ENCODE measurements at places on chromosomes 6 and 20. TPM values are rescaled to one million over a fixed set of nuclear protein-coding genes. Genes with fewer than 3 reads are reported as not detected.

GRCh38 chr6:113680301-113680700 lies 176.8 kb upstream of the MARCKS start:
- no peak for DNase-seq

Gene CCN5
- 0.06 TPM for polyA plus RNA-seq

Gene FOXA2
- polyA plus RNA-seq, result 0.16 TPM

DNA sequence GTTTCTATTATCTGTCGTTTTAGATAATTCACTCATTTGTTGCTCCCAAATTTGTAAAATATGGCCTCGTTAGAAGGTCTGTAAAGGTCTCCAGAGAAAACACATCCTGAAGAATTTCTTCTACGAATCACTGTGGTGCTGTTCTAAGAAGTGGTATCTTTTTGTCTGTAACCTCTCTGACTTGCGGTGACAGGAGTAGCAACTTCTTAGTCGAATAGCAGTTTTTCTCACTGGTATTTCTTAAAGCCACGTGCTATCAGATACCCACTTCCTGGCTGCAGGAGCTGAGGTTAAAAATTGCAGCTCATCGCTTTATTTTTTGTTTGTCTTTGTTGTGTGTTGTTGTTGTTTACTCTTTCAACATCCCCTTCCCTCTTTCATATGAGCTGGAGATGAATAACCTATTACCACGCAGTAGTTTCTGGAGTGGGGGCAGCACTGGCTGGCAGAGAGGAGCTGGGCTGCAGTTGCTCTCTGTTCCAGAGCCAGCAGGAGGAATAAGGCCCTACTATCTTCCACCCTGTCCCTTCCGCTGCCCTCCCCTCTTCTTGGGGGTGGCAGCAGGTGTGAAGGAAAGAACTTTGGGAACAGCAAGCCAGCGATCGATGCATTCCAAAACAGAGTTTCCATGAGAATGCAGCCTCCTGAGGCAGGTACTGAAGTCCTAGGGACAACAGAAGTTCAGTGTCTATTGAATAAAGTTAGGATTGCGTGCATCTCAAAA lies 64.7 kb downstream of the C6orf118 start:
- DNase-seq, result no peak

- no peak for DNase-seq
Observed at GRCh38 chr20:41865938-41866337, 247.8 kb upstream of the CHD6 start.

DNA sequence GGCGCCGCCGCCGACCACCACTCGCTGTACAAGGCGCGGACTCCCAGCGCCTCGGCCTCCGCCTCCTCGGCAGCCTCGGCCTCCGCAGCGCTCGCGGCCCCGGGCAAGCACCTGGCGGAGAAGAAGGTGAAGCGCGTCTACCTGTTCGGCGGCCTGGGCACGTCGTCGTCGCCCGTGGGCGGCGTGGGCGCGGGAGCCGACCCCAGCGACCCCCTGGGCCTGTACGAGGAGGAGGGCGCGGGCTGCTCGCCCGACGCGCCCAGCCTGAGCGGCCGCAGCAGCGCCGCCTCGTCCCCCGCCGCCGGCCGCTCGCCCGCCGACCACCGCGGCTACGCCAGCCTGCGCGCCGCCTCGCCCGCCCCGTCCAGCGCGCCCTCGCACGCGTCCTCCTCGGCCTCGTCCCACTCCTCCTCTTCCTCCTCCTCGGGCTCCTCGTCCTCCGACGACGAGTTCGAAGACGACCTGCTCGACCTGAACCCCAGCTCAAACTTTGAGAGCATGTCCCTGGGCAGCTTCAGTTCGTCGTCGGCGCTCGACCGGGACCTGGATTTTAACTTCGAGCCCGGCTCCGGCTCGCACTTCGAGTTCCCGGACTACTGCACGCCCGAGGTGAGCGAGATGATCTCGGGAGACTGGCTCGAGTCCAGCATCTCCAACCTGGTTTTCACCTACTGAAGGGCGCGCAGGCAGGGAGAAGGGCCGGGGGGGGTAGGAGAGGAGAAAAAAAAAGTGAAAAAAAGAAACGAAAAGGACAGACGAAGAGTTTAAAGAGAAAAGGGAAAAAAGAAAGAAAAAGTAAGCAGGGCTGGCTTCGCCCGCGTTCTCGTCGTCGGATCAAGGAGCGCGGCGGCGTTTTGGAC lies 2.0 kb downstream of the SOX4 start:
- DNase-seq, result no peak

Gene DDO
- 0.99 TPM for polyA plus RNA-seq

- DNase-seq, result no peak
Observed at GRCh38 chr6:710601-711571, 17.9 kb upstream of the EXOC2 start.

Gene CD93
- 47.6 TPM for polyA plus RNA-seq

DNA sequence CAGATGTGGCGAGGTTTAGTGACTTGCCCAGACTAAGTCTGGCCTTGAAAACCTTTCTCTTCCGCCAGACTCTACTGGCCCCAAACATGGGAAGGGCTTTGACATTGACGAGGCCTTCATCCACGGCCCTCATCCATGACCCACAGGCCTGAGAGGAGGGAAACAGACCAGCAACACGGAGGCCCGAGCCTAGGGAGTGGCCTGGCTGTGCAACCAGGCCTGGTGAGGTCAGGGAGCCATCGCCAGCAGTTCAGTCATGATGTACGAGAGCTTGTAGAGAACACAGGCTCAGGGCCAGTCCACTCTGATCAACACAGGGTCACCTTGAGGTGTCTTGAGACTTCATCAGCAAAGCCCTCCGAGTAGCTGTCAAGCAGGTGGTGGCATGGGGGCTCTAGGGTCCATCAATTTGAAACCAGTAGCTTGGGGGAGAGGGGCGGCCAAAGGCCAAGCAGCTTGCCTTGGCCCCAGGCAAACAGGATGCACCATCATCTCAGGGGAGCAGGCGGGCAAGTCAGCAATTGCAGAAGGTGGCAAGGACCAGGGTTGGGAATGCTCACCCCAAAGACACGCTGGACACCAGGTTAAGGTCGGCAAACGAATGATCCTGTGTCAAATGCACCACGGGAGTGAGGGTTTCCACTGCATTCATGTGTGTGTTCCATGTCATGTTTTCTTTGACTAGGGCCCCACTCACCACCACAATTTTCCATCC lies 36.1 kb downstream of the GFOD1 start:
- DNase-seq, result no peak

DNA sequence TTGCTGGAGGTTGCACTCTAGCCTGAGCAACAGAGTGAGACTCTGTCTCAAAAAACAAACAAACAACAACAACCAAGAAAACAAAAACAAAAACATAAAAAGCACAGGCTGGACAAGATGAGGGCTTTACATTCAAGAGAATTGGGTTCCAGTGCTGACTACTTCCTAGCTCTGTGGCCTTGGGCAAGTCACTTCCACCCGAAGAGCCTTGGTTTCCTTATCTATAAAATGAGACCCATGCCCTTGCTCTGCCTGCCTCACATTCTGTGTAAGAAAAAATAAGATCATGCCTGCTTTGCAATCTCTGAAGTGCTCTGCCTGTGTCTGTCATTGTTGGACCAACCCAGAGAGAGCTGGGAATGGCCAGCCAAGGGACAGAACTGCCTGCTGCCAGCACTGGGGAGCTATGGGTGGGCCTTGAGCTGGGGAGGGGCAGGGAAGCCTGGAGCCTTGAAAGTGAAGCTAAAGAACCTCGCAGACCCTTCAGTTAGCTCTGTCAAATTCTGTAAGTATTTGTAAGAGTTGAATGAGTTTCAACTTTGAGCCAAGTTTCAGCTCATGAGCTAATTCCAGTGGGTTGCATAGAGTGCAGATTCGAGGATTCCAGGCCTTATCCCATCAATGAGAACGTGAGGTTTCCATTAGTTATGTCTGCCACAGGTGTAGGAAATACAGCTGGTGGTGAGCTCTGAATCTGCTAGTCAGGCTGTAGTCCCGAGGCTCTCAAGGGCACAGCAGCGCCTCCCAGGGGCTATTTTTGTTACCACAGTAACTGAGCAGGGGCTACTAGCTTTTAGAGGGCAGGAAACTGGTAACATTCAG lies 93.2 kb downstream of the DLGAP4 start:
- DNase-seq, result no peak

DNA sequence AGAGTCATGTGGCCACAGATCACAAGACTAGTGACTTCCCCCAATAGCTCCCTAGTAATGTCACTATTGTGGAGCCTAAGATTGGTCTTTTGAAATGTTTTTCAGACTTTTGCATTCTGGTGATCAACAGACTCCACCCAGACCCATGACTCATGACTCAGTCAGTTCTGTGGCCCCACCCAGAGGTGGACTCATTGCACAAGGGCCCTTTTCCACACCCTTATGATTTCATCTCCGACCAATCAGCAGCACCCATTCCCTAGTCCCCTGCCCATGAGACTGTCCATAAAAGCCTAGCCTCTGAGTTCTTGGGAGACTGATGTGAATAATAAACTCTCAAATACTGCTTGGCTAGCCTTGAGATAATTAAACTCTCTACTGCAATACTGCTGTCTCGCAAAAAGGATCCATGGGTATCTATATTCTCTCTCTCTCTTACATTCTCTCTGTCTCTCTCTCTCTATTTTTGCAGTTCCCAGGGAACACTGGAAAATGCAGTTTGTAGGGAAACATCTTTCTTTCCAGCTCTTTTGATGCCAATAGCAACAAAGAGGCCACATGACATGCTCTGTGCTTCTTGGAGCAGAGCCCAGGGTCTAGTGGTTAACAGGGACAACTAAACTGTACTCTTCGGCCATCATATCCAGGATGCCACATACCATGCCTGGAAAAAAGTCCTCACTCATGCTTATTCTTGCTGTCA lies 71.3 kb upstream of the IYD start:
- no peak for DNase-seq

Gene BTNL2
- 0.19 TPM for polyA plus RNA-seq

Gene TMEM170B
- polyA plus RNA-seq, result 10.5 TPM

- no peak for DNase-seq
Observed at GRCh38 chr6:131744432-131745287, 33.8 kb upstream of the CTAGE9 start.

Gene HLA-DQA1
- 2.7 TPM for polyA plus RNA-seq

DNA sequence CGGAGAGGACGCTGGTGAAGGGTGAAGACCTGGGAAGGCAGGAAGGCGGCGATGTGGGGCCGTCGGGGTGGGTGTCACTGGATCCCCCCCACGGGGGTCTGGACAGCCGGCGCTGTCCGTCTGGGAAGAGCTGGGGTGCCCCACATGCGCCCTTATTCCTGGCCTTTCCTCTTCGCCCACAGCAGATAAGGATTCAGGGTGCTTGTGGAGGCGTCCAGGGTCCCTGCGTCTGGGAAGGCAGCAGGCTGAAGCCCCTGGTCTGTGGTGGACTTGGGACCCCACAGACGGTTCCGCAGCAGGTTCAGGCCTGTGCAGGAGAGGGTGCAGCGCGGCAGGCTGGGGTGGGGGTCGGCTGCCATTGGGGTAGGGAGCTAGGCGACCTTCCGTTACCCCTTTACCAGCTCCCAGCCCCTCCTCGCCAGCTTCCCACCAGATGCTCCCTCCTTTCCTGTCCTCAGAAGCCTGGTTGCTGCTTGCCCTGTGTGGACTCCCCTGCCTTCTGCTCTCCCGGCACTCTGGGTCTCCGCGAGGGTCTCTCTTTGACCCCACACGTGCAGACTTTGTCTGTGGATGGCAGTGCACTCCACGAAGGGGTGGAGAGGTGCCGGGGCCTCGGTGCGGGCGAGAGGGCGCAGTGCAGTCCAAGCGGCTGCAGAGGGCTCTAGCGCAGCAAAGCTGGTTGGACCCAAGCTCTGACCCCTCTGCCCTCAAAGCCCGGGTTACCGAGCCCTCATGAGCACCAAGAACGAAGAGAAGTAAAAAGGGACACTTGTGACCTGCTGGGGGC lies 2.1 kb upstream of the GATA5 start:
- no peak for DNase-seq

DNA sequence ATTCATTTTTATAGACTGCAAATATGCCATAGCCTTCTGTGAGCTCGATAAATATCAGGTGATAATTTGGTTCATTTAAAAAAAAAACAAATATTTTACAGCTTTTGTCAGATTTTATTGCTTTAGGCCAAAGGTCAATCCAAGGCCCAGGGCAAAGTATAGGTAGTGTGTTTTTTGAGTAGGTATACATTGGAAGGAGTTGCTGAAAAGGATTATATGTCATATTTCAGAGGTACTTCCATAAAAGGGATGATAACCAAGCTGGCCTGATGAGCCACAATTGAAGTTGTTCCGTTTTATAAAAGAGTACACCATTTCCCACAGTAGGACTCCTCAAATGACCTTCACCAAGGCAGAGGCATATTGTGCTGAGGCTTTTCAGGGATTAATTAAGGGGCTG lies 452.8 kb upstream of the FLRT3 start:
- no peak for DNase-seq

DNA sequence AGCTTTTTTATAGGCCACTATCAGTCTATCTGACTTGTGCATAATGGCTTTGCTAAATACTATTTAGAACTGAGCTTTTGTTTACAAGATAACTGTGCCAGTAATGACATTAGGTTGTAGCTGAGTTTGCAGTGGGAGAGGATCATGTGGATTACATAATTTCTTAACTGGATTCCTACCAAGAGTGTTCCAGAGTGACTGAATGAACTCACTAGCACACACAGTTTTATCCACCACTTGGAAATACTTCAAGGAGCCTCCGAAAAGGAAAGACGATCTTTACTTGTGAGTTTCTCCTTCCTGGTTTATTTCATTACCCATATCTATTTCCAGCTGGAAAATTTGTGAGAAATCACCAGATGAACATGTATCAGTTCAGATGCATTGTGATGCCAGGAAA lies 10.9 kb upstream of the SYNE1 start:
- no peak for DNase-seq

GRCh38 chr20:59253325-59253724 lies 47.1 kb upstream of the EDN3 start:
- no peak for DNase-seq

Gene PBX2
- 178 TPM for polyA plus RNA-seq

GRCh38 chr6:105991561-105992314 lies 94.4 kb upstream of the PRDM1 start:
- DNase-seq, result no peak

Gene PTPRK
- polyA plus RNA-seq, result 48.8 TPM

Gene RSPO3
- 28.0 TPM for polyA plus RNA-seq

Gene ADGB
- 0.72 TPM for polyA plus RNA-seq

Gene SLC44A4
- 44.7 TPM for polyA plus RNA-seq

DNA sequence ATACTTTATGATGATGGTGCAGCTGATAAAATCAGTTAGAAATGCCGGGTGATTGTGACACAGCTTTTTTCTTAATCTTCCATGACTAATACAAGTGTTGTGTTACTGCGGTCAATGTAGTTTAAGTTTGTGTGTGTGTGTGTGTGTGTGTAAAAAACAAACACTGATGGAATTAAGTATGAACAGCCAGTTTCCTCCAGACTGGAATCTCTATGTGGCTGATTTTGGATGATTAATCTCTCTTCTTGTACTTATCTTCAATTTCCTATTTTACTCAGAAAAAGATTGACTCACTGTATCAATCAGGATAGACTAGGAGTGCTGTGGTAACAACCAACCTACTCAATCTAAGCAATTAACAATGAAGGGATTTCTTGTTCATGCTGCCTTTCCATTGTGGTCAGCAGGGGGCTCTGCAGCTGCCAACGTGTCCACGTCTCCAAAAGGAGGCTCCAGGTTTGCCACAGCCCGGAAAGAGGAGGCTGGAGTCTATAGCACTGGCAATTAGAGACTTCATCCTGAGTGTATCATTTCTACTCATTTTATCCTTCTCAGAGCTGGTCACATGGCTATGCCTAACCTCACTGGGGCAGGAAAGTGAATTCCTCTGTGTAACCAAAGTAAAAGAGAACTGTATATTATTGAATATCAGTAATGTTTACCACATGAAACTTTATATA lies 107.7 kb downstream of the CD109 start:
- no peak for DNase-seq

- no peak for DNase-seq
Observed at GRCh38 chr6:113488812-113489685, 368.1 kb upstream of the MARCKS start.

Gene DNMT3B
- polyA plus RNA-seq, result 7.4 TPM

Gene HLA-DOB
- polyA plus RNA-seq, result not detected

Gene TCF15
- polyA plus RNA-seq, result 1.2 TPM

All from right renal pelvis (tissue), 4 donors.